Mucosa of gallbladder (tissue), 1 donor: ENCODE measurements at places on chromosomes 2 and 18. TPM values are rescaled to one million over a fixed set of nuclear protein-coding genes. Genes with fewer than 3 reads are reported as not detected.
A peak's percentile ranks its signal among the peaks of the same experiment; 100 is the strongest.

GRCh38 chr18:58455314-58456188 lies 173.3 kb downstream of the ALPK2 start:
- DNase-seq: peak; percentile 35

DNA sequence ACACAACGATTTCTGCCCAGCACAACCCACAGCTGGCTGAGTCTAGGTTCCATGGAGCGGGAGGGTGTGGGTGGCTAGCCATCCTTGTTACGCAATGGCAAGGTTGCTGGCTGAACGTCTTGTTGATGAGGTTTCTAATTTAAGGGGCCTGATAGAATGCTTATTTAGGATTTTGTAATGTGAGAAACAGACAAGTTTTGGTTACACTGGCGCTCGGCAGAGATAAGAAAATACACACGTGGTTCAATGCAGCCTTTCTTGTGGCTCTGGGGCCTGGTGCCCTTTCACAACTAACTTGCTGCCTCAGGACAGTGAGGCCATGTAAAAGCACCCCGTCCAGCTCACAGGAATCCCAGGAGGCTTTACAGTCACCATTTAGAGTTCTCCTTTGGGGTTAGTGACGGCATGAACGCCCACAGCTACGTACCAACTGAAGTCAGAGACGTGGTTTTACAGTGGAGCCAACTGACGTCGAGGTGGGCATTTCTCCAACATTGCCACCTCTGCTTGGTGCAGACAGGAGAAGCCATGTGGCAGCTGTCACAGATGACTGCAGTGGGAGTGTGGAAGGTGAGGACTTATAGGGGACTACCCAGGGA lies 29.7 kb upstream of the PIEZO2 start:
- DNase-seq: no peak

DNA sequence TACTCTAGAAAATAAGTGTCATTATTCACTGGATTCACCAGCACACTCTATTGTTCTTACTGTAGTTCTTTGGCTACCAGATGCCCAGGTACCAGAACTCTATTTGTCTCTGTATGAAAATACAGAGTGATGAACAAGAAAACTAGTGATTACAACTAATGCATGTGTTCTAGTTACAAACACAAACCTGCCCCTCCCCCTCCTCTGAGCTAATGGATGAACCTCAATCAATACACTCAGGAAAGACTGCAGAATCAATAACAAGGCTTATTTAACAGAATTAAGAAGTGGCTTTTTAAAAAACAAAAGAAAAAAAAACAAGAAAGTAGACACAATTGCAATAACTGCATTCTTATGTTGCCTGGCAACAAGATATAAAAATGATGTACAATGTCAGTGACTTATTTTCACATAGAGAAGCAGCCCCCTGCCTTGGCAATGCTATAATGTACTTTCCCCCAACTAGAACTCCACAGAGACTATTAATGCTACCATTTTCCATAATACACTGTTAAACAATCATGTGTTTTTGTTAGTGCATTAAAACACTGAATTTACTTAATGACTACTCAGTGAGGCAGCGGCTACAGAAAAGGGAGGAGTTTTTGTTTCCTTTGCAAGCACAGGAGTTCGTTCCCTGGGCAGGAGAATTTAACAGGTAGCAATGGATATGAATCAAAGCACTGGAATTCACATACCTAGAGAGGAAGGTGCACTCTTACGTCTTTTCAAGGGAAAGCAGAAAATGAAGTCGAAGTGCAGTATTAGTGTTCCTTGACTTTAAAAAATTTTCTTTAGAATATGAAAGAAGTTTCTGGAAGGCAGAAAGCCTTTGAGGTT lies 318.8 kb upstream of the REV1 start:
- no peak for DNase-seq

DNA sequence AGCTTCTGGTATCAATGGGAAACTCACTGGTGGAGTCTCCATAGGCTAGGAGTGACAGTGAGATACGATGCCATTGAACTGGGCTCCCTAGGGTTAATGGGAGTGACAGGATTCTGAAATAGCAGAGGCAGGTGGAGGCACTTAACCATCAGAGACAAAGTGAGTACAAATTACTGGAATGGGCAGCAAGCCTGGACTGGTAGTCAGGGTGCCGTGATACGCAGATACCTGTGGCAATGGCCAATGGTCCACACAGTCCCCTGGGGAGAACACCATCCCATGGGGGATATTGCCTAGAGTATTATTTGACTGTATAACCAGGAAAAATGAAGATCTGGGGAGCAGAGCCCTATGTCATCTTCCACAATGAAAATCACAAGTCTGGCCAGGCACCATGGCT lies 17.3 kb downstream of the CHCHD5 start:
- DNase-seq: no peak

GRCh38 chr2:194567661-194568017 lies 1089.4 kb upstream of the SLC39A10 start:
- DNase-seq: no peak

GRCh38 chr2:106065268-106065982 lies 128.7 kb downstream of the UXS1 start:
- DNase-seq: no peak

Gene DIS3L2
- 36.3 TPM for total RNA-seq

Gene TFCP2L1
- total RNA-seq: 73.0 TPM
